Hepatocyte (in vitro differentiated cells): ENCODE measurements at places on chromosomes 2 and 18.

- no peak for DNase-seq
These were observed 26.5 kb upstream of the RFX8 start for GRCh38 chr2:101501443-101501842.

- no peak for DNase-seq
These were observed 107.6 kb upstream of the NOSTRIN start for GRCh38 chr2:168694866-168695265.

DNA sequence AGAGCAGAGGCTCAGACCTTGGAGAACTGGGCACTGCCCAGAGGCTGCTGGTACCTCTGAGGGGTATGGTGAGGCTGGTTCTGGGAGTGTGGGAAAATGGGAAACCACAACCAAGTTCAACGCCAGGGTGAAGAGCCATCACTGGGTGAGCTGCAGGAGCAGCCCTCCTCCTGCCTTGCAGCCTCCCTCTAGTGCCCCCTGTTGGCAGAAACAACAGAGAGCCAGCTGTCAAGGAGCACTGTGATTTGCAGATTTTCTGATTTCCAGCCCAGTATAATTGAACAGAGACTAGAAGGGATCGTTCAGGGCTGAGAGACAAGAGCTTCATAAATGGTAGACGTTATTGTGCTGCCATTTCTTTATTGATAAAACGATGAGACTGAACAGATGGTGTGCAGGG lies 50.5 kb downstream of the MAPK4 start:
- DNase-seq = no peak

GRCh38 chr2:46003903-46004473 lies 293.2 kb upstream of the EPAS1 start:
- no peak for DNase-seq

- DNase-seq = no peak
These were observed 253.1 kb downstream of the CDCA7 start for GRCh38 chr2:173607606-173608311.
